ENCODE measurements at places on chromosomes 7 and 10.

DNA sequence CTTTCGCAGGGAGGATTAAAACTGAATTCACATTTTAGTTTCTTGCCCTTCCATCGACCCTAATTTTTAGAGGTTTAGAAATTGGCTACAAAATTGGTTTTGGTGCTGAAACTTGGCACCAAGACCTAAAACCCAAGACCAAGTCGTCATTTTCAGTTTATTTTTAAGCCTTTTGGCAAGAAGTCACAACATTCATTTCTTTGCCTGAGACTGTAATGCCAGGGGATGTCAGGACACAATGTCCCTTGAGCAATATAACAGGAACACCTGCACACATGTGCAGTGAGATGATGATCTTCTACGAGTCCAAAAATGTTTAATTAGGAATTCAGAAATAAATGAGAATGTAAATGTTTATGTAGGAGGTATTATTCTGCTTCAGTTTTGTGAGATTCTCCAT lies 335.4 kb upstream of the ANKRD30A start:
- no peak for DNase-seq

DNA sequence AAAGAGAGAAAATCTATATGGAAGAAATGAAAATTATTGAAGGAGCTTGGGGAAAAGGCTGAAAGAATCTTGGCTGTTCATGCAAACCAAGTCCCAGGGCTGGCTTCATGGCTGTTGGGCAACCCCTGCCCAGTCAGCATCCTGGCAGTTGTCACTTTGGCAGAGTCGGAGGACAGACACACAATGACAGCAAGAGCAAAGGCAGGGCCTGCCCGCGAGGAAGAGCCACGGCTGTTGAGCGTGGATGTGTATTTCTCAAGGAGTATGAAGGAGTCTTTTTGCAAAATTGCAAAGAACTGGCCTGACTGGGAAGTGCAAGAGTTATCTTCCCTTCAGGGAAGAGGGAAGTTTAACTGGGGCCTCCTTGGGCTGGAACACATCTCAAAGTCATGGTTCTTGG lies 11.7 kb downstream of the PTPRE start:
- no peak for DNase-seq

DNA sequence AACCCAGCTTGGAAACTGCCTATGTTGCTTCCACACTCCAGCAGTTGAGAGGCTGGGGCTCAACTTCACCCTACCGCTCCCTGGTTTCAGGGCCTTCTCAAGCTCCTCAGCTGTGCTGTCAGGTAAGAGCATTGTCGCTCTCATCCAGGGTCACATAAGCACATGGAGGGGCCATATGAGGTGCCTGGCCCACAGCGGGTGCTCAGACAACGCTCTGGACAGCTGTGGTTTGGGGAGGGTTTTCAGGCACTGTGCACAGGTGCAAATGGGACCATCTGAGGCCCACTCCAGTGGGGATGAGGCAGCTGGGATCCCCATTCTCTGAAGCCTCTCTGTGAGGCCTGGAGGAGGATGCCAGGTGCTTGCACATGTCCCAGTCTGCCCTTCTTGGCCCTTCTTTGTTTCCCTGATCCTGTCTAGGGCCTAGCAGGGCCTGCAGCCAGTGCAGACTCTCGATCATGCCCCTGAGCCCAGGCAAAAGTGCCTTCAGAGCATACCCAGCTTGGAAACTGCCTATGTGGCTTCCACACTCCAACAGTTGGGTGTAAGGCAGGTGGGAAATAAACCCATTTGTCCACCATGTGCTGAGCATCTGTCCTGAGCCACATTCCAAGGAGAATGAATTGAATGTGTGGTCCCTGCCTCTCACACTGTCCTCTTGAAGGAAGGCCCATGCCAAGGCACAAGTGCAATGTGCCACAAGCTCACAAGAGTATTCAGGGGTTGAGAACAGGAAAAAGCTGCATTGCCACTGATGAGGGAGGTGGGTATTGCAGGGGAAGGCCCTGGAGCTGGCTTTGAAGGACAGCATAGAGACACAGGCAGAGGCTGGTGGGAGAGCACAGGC lies 40.3 kb downstream of the VSTM4 start:
- DNase-seq, result no peak

DNA sequence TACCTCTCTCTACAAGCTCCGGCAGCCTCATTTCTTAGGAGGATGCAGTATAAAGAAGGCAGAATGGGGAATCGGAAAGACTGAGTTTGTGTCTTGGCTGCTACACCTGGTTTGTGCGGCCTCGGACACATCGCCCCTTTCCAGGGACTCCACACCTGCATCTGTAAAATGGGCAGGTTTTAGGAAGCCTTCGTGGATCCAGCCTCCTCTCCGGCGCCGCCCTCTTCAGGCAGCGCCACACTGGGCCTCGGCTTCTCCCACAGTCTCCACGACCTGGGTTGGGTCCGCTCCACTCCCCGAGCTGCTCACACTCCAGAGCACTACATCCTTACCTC lies 341 bp downstream of the GOT1 start:
- no peak for DNase-seq

DNA sequence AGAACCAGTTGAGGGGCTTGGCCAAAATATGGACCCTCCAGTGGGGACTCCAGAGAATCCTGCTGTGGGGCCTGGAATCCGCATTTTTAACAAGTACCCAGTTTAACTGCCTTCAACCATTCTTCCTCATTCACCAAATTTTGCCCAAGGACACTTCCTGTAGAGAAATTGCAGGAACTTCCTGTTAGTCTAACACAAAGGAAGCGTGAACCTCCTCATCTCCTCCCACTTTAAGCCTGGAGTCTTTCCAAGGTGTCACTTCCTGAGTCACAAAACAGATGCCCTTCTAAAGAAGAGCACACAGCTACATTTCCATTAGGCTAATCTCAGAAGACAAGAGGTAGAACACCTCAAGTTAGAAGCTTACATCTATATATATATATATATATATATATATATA lies 188.4 kb downstream of the PPP1R17 start:
- no peak for DNase-seq

GRCh38 chr7:146150153-146150552 lies 33.6 kb downstream of the CNTNAP2 start:
- DNase-seq, result no peak

- no peak for DNase-seq
These were observed at the start of gene PIP for GRCh38 chr7:143131781-143132180. PIP (plus strand) TSS chr7:143132077; CDS start chr7:143132117, 40 bp downstream.

- no peak for DNase-seq
These were observed 491.7 kb downstream of the GRM8 start for GRCh38 chr7:126760914-126761577.

DNA sequence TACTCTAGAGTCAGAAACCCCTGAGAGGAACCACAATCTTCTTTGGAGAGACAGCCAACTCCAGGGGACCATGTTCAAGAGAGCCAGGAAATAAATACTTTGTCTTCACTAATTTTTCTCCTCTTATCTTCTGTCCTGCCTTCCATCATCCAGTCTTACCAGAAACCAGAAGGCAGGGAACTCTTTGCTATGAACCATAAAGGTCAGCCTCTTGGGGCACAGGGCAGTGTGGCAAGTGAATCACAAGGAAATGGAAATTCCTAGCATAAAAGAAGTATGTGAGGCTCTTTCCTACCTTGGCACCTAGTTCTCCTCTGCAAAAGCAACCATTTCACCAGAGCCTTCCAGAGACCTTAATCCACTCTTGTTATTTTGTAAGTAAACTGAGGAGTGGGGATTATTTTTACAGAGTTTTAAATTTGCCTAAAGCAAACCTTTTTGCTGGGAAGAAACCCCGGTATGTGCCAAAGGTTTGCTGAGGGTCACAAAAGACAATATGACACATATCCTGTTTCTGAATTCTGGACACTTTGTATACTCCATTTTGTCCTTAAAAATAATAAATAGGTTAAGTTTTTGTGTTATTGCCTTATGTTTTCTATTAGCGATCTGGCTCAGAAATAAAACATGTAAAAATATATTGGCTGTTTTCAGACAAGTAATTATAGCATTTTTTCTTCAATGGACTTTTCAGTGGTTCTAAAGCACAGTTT lies 87.1 kb downstream of the ADAM22 start:
- no peak for DNase-seq

DNA sequence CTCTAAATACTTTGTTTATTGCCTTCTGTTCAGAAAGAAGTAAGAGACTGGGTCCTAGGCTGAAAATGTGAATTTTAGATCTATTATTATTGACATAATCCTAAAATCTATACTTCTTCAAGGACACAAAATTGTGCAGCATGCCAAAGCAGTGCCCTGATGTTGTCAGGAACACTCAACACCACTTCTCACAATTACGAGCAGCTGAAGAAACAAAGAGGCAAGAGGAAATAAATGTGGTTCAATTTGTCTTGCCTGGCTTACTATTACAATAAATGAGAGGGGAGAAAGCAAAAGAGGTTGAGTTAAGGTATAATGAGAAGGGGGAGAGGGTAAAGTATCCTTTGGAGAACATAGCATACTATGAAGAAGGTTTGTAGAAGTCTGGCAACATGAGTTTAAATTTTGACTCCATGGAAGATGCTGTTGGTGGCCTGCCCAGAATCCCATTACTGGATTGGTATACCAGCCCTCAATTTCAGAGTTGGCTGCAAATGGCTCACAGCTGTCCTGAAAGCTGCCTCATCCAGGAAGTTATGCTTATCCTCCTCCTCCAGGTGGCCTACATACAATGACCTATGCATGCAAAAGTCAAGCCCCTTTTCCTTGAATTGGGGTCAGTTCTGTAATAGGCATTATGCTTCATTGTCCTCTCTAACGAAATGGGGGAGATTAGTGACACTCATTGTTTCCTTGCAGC lies 274.6 kb upstream of the SMIM30 start:
- no peak for DNase-seq

GRCh38 chr7:102230593-102230992 lies 56.1 kb upstream of the SH2B2 start:
- DNase-seq, result no peak
